ENCODE measurements at places on chromosomes 5 and 9. TPM values are rescaled to one million over a fixed set of nuclear protein-coding genes. Genes with fewer than 3 reads are reported as not detected.
A peak's percentile ranks its signal among the peaks of the same experiment; 100 is the strongest.

- no peaks in the 10 kb centered on the region for H3K4me1 ChIP-seq
- H3K36me3 ChIP-seq: no peaks in the 10 kb centered on the region
- H3K4me3 ChIP-seq: no peak overlapping the region
- no peak for DNase-seq
- no peaks in the 10 kb centered on the region for H3K27me3 ChIP-seq
Observed at GRCh38 chr5:61878471-61878870, 427.5 kb upstream of the KIF2A start.

CDK9 gene
- total RNA-seq: 54.8 TPM

- H3K27ac ChIP-seq: peak within 1 kb of the TSS; percentile 90
- peaks cover 6% of the 10 kb centered on the region for H3K36me3 ChIP-seq
Observed at GRCh38 chr9:134641173-134641989, at the start of gene COL5A1. Gene COL5A1, plus strand, starts transcription at chr9:134641803. Its CDS starts 385 bp downstream, at chr9:134642188.

BHMT2 gene
- 12.1 TPM for total RNA-seq

DNA sequence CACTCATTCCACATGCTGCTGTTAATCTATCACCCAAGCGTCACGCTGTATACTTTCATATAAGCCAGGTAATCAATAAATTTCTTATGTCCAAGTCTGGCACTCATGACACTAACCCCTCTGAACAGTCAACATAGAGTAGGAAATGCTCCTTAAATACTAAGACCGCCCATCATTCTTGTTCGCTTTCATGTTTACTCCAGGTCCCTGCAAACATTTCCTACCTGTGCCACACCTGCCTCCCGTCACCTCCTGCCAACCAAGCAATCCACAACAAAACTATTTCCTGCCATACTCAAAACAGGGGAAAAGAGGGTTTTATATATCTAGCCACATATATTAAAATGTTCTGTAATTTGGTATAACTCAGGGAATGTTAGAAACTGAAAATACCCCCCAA, 39.0 kb downstream of the ZFR start:
- H3K36me3 ChIP-seq: peaks cover 84% of the 10 kb centered on the region
- H3K27me3 ChIP-seq: no peaks in the 10 kb centered on the region

DNA sequence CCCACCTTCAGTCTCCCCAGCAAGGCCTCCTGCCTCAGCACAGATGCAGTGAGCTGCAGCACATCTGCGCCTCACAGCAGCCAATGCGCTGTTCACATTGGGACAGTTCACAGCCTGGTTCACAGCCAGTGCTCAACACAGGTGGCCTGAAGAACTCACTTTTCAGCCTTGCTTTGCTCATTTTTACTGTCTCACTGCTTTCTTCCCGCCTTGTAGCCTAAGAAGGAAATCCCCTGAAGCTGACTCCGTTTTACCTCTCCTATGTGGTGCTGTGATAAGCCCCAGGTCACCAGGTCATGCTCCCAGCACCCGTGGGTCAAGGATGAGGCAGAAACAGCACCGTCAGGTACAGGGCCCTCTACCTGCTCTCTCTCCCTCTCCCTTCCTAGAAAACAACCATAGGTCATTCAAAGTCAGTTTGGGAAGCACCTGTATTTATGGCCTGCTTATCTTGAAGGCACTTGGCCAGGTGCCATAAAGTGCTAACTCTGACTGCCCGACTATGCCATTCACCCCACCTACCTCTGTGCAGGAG, 1.1 kb downstream of the GCNT4 start:
- H3K36me3 ChIP-seq: no peaks in the 10 kb centered on the region
- H3K27me3 ChIP-seq: no peaks in the 10 kb centered on the region
- H3K27ac ChIP-seq: no peak overlapping the region
- H3K4me1 ChIP-seq: peaks cover 20% of the 10 kb centered on the region
- H3K4me3 ChIP-seq: no peak overlapping the region
- DNase-seq: no peak

PDE8B gene
- total RNA-seq: under 0.01 TPM

PRLR gene
- total RNA-seq: under 0.01 TPM

HCN1 gene
- total RNA-seq: not detected

DNA sequence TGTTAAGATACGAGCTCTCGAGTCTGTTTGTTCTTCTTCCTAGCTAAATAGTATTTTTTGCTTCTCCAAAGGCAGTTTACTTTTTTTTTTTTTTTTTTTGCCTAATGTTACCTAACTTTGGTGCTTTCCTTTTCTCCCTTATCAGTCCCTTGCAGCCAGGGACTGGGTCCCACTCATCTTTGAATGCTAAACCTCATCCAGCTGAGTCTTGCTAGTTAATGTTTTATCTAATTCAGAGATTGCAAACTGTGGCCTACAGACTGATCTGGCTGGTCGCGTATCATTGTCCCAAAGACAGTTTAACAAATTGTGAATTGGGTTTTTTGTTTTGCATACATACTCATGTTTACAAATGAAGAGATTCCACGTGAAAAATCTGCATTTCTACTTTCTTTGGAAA, 95.7 kb upstream of the EFNA5 start:
- DNase-seq: no peak
- no peak overlapping the region for H3K4me3 ChIP-seq
- no peaks in the 10 kb centered on the region for H3K36me3 ChIP-seq
- peaks cover 2% of the 10 kb centered on the region for H3K27me3 ChIP-seq

ANKRD31 gene
- total RNA-seq: 0.29 TPM

GRCh38 chr9:33943389-33943788, 105.3 kb downstream of the UBAP2 start:
- H3K4me1 ChIP-seq: peaks cover 39% of the 10 kb centered on the region
- no peak for DNase-seq

GRCh38 chr9:32551276-32552051, 663 bp upstream of the SMIM27 start:
- H3K4me3 ChIP-seq: peak overlapping the region; percentile 90
- no peaks in the 10 kb centered on the region for H3K27me3 ChIP-seq
- peaks cover 9% of the 10 kb centered on the region for H3K36me3 ChIP-seq
- peak; percentile 75 for DNase-seq

GRM6 gene
- total RNA-seq: not detected

GRCh38 chr5:160800375-160801275, 51.4 kb downstream of the ATP10B start:
- no peak overlapping the region for H3K4me3 ChIP-seq
- no peaks in the 10 kb centered on the region for H3K27me3 ChIP-seq
- no peaks in the 10 kb centered on the region for H3K4me1 ChIP-seq
- no peak for DNase-seq
- H3K27ac ChIP-seq: no peak overlapping the region

DNA sequence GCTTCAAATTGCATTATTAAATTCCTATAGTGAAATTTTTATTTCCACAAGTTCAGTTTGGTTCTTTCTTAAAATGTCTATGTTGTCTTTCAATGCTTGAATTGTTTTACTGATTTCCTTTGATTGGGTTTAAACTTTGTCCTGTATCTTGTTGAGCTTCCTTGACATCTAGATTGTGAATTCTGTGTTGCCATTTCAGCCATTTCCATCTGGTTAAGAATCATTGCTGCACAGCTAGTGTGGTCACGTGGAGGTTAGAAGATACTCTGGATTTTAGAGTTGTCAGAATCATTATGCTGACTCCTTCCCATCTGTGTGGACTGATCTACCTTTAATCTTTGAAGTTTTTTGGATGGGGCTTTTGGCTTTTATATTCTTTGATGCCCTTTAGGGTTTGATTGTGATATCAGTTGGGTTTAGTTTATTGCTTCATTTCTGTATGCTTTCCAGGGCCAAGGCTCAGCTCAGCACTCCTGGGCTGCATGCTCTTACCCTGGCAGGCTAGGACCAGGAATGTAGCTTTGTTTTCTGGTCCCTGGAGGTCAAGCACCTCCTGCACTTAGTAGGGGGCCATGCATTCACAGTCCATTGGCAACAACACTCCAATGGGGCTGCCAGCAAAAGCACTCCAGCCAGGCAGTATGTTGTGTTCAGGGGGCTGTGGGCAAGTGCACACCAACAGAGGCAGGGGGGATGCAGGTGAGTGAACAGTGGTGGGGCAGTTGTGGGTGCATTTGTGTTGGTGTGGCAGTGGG, 141.4 kb downstream of the PRR16 start:
- H3K36me3 ChIP-seq: peaks cover 3% of the 10 kb centered on the region
- peaks cover 81% of the 10 kb centered on the region for H3K4me1 ChIP-seq
- DNase-seq: no peak

- no peak overlapping the region for H3K4me3 ChIP-seq
- no peaks in the 10 kb centered on the region for H3K36me3 ChIP-seq
- peaks cover 97% of the 10 kb centered on the region for H3K27me3 ChIP-seq
Observed at GRCh38 chr9:122216138-122216797, 12.5 kb downstream of the LHX6 start.

- H3K4me1 ChIP-seq: no peaks in the 10 kb centered on the region
- no peak overlapping the region for H3K4me3 ChIP-seq
- no peaks in the 10 kb centered on the region for H3K27me3 ChIP-seq
- DNase-seq: no peak
- no peaks in the 10 kb centered on the region for H3K36me3 ChIP-seq
- H3K27ac ChIP-seq: no peak overlapping the region
Observed at GRCh38 chr5:118220556-118221195, 767.7 kb downstream of the DTWD2 start.

- H3K4me1 ChIP-seq: peaks cover 3% of the 10 kb centered on the region
- H3K27ac ChIP-seq: no peak overlapping the region
- no peak overlapping the region for H3K4me3 ChIP-seq
- H3K36me3 ChIP-seq: no peaks in the 10 kb centered on the region
- no peak for DNase-seq
Observed at GRCh38 chr9:13901176-13901575, 412.8 kb downstream of the NFIB start.

PTCD2 gene
- 9.4 TPM for total RNA-seq

ECM2 gene
- 62.2 TPM for total RNA-seq

DNA sequence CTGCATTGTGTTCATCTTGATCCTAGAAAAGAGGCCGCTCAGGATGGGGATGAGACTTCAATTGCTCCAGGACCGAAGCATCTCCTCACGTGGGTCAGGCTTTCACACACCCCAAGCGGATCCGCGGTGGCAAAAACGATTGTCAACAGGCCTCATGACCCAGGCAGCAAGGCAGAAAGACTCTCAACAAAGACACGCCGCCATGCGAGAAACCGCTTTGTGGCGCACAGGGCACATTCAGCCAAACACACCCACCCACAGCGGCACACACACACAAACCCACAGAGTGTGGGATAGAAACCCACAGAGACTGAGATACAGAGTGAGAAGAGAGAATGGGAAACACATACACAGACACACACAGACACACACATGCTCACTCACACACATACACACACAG, 483.4 kb downstream of the SPATA31A7 start:
- DNase-seq: no peak
- no peaks in the 10 kb centered on the region for H3K36me3 ChIP-seq
- H3K4me1 ChIP-seq: no peaks in the 10 kb centered on the region
- H3K27ac ChIP-seq: no peak overlapping the region
- no peaks in the 10 kb centered on the region for H3K27me3 ChIP-seq
- no peak overlapping the region for H3K4me3 ChIP-seq

DNA sequence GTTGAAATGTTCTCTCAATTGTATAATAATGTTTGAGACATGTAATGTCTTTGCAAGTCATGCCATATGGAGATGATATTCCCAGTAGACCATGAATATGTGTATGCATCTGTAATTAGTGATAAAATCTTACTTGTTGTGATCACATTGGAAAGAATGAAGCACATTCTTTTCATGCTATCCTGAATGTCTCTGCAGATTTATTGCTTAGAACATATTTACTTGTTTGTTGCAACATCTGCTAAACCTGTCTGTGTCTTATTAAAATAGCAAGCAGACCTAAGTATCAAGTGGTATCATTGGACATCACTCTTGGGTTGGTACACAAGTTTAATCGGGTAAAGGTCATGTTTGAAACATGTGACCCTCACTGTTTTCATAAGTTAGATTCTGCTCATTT, 265.5 kb upstream of the CD180 start:
- no peak overlapping the region for H3K4me3 ChIP-seq
- H3K27me3 ChIP-seq: no peaks in the 10 kb centered on the region
- no peak overlapping the region for H3K27ac ChIP-seq
- DNase-seq: peak; percentile 8
- no peaks in the 10 kb centered on the region for H3K36me3 ChIP-seq

GRCh38 chr5:140611020-140611521, 21.9 kb downstream of the CD14 start:
- no peaks in the 10 kb centered on the region for H3K36me3 ChIP-seq
- peak overlapping the region; percentile 38 for H3K27ac ChIP-seq
- DNase-seq: no peak

DNA sequence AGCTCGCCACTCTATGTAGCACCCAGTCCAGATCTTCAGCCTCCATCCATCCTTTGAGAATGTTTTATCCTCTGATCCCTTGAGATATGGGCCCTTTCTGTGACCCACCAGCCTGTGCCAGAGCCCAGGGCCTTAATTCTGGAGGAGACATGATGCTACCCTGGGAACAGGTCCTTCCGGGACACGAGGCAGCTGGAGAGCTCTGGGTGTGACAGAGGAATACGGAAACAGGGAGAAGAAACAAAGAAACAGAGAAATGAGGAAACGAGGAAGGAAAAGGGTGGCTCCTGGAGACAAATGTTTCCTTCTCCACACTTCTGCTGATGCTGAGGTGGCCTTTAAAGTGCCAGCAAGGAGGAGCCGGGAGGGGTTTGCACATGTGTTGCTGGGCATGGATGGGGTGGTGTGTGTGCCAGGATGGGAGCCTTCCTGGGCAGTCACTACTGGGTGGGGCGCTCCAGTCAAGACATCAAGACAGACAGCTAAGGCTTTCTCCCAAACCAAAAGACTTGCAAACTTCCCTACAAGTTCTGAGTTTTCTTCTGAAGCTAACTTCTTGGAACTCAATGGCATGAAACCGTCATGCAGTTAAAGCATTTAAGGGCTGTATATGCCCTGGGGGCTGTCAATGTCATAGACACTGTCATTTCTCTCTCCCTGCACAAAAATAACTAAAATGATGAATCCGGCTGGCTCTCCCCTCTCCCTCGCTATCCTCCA, 22.8 kb upstream of the MARCHF6 start:
- DNase-seq: no peak
- H3K4me1 ChIP-seq: peaks cover 40% of the 10 kb centered on the region
- H3K4me3 ChIP-seq: no peak overlapping the region
- no peaks in the 10 kb centered on the region for H3K27me3 ChIP-seq
- no peak overlapping the region for H3K27ac ChIP-seq
- no peaks in the 10 kb centered on the region for H3K36me3 ChIP-seq

GRCh38 chr9:108078375-108078774, 588.8 kb upstream of the KLF4 start:
- H3K4me3 ChIP-seq: no peak overlapping the region
- no peak for DNase-seq
- no peak overlapping the region for H3K27ac ChIP-seq
- H3K4me1 ChIP-seq: no peaks in the 10 kb centered on the region
- no peaks in the 10 kb centered on the region for H3K36me3 ChIP-seq
- peaks cover 5% of the 10 kb centered on the region for H3K27me3 ChIP-seq

All from osteoblast (primary cell).